ENCODE measurements at places on chromosomes 5 and 9. TPM values are rescaled to one million over a fixed set of nuclear protein-coding genes. Genes with fewer than 3 reads are reported as not detected.

GRCh38 chr9:72926506-72926905 lies 26.3 kb downstream of the ALDH1A1 start:
- no peak for DNase-seq

GRCh38 chr9:70093944-70094343 lies 50.3 kb downstream of the MAMDC2 start:
- DNase-seq, result no peak

DNA sequence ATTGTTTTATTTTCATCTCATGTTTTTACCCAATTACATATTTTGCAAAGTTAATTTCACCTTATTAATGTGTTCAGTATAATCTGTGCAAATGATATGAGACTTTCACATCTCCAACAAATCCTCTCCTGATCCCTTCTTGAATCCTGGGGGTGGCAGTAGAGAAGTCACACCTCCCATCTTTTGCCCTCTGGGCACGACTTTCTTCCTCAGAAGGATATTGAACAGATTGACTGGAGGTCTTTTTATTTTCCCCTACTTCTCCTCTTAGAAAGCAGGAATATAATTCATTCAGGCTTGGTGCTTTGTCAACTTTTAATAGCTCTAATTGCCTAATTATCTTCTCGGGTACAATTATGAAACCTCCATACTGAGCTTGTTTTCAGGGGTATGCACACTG lies 1037.1 kb upstream of the NUDT12 start:
- DNase-seq, result no peak

DNA sequence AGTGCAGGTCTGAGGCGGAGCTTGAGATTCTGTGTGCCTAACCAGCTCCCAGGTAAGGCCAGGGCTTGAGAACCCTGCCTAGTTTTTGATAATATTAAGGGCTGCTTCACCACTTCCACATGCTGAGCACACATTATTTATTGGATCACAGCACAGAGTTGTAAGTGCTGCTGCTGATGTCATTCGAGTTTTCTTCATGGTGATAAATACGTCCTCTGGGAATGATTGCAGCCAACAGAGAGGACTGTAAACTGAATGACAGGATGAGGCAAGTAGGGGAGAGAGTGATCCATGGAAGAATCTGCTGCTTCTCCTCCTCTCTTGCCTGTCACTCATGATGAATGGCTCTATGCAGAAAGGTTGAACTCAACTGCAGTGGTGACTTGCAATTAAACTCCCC lies 77.9 kb upstream of the VPS13A start:
- DNase-seq, result no peak

DNA sequence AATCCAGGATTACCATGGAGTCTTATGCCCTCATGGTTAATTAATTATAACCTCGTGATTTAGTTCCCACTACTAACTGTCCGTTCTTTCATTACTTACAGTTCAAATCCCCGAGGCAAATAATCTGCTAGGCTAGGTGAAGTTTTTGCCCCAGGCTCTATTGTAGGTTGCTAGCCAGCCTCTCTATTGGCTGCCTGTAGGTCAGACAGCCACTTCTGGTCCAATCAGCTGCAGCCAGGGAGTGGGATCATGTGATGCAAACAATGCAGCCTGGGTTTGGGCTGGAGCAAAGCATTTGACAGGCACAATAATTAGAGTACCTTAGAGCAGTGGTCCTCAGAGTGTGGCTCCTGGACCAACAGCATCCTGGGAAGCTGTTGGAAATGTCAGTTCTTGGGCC lies 17.7 kb downstream of the TMEM252 start:
- DNase-seq, result no peak

GRCh38 chr9:93657331-93658111 lies 81.1 kb downstream of the PHF2 start:
- DNase-seq, result no peak

DNA sequence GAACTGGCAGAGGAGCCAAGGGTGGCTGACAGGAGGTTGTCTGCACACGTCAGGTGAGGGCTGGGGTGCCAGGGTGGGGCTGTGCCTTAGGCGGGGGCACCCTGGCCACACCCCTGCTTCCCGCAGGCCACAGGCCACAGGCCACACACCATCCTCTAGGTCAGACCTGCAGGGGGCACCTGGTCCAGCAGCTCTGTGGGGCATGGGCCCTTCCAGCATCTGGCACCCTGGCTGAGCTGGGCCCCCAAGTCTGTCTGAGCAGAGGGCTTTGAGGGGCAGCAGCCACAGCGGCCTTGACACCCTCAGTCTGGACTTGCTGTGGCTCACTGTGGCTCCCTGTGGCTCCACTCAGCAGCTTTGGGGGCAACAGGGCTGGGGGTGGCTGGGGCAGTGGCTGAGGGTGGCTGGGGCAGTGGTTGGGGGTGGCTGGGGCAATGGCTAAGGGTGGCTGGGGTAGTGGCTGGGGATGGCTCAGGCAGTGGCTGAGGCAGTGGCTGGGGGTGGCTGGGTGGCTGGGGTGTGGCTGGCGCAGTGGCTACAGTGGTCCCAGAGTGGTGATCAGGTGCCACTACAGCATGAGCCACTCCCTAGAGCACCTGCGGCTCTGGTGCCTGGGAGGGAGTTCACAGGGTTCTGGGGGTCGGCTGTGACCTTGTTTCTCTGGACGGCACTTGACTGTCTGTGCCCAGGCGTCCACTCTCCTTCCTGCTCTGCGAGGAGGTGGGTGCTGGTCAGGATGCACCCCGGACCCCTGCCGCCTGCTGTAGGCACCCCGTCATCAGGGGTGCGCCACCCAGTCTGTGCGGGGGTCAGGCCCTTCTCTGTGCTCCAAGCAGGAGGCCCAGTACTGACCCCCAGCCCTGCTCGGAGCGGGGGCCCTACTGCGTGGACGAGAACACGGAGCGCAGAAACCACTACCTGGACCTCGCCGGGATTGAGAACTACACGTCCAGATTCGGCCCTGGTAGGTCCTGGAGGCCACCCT lies 27.1 kb downstream of the NKD2 start:
- no peak for DNase-seq

DNA sequence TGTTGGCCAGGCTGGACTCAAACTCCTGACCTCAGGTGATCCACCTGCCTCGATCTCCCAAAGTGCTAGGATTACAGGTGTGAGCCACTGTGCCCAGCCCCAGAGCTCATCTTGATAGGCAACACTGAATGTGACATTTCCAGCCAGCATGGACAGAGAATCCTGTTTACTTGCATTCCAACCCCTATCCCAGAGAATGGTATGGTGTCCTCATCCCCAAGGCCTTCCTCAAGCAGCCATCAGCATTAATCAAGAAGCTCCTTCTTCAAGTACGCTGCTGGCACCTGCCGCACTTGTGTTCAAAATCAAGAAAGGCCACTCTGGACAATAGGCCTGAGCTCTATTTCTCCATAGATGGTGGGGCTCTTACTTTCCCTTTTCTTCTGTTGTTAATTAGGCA lies 40.2 kb downstream of the STARD4 start:
- no peak for DNase-seq

DNA sequence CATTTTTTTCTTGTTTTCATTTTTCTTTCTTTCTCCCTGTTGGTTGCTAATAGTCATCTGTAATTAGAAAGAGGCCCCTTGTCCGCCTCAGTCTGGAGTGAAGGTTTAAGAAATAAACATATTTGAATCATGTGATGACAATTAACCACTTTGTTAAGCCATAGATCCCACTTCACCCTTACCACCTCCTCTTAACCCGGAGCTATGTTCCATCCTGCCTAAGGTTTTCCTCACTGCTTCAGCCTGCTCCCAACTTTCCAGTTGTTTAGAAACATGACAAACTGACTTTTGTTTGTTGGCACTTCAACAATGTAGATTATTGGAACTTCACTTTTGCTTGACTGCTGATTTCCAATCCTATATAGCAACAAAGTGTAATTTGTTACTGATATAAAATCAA lies 37.4 kb upstream of the SSBP2 start:
- no peak for DNase-seq

GRCh38 chr5:154368041-154368800 lies 77.6 kb upstream of the SAP30L start:
- peak; percentile 59 for DNase-seq

- no peak for DNase-seq
These were observed 2118.6 kb upstream of the C9orf72 start for GRCh38 chr9:29691758-29692407.

DNA sequence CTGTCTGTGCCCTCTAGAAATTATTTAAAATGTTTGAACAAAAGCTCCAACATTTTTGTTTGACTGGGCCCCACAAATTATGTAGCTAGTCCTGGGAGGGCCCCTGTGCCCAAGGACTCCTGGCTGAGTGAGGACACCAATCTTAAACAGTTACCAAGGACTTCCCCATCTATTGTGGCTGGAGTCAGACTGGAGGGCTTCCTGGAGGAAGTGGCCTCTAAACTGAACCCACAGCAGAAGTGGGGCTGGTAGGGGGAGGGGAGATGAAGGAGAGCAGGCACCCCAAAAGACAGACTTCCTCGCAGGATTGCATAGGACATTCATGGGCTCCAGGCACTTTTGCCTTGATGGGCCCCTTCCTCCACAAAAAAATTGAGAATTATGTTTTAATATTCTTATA lies 8.1 kb downstream of the ADAMTS13 start:
- DNase-seq, result no peak

GRCh38 chr9:34250721-34251120 lies 71.9 kb downstream of the UBAP1 start:
- no peak for DNase-seq

- no peak for DNase-seq
These were observed 60.9 kb downstream of the RGS3 start for GRCh38 chr9:113524468-113524867.

- DNase-seq, result no peak
These were observed 98.1 kb downstream of the APBA1 start for GRCh38 chr9:69574057-69574456.

DNA sequence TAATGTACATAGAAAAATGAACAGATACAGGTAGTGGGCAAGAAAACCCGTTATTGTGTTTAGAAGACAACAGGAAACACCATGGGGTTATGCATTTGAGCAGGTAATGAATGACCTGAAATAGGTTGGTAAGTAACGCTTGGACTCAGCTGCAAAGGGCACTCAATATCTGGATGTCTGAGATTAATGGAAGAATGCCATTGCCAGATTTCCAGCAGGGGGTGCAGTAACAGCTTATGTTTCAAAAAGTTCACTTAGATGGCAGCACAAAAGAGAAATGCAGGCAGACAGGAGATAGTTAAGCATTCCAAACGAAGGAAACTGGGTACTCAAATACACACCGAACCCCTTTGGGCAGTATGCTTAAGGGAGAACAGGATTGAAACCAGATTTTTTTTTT lies 285.5 kb upstream of the VLDLR start:
- DNase-seq, result no peak

DNA sequence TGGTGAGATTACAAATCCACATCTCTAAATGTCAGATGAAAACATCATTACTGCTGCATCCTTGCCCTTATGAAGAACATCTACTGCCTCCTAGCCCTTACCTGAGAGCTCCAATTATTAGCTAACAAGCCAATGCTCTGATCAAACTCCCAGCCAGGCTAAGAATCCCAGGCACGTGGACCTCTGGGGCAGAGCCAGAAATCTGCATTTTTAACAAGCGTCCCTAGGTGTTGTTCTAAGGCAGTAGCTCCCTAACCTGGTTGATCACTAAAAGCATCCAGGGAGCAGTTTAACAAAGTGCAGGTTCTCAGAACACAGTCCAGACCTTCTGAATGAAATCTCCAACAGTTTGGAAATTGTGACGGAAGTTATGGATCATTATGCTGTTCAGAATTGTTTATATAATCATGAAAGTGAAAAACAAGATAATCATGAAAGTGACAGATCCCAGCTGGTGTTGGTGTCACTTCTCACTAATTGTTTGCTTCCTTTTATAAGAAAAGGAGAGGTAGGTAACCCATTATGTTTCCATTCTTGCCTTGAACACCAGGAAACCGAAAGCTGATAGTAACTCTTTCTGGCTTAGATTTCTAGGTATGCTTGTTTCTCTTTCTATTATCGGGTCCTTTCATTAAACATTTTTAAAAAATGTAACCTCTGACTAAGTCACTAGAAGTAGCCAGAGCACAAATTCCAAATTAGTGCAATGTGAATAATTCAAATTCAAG lies 216.5 kb upstream of the NR4A3 start:
- no peak for DNase-seq

Gene PTGES
- total RNA-seq, result 9.1 TPM

Gene INSL6
- not detected for total RNA-seq

Gene SLC4A9
- not detected for total RNA-seq

Gene RC3H2
- 39.3 TPM for total RNA-seq

Gene GCNT1
- 8.4 TPM for total RNA-seq

Gene MSX2
- total RNA-seq, result 10.9 TPM

Gene FOXD4L6
- total RNA-seq, result not detected

Gene RMND5B
- 20.0 TPM for total RNA-seq

Gene PRDM9
- total RNA-seq, result not detected

Gene NR5A1
- total RNA-seq, result not detected

Gene NR3C1
- total RNA-seq, result 85.2 TPM
